ENCODE measurements at places on chromosomes 2 and 18. TPM values are rescaled to one million over a fixed set of nuclear protein-coding genes. Genes with fewer than 3 reads are reported as not detected.

The RGPD4 gene
- polyA plus RNA-seq: not detected

The PASK gene
- 13.0 TPM for polyA plus RNA-seq

- DNase-seq: no peak
These were observed 121.5 kb upstream of the RASGRP3 start for GRCh38 chr2:33354981-33355380.

DNA sequence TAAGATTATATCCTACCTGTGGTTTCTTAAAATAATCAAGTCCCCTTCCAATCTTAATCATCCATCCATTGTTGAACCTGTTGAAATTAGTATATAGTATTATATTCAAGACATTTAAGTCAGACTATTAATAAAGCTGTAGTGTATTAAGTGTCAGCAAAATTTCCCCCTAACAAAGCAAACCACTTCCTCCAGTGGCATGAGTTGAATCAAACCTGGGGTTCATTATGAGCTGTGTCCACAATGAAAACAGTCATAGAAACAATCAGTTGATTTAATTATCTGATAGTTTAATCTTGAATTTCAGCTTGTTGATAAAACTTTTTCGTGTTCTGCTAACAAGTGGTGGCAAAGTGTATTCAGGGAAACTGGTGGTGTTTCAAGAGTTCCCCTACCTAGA lies 11.3 kb downstream of the MITD1 start:
- DNase-seq: no peak

- no peak for DNase-seq
These were observed 61.8 kb downstream of the RFTN2 start for GRCh38 chr2:197613509-197613987.

GRCh38 chr18:50967714-50968661 lies at the start of gene ELAC1:
Gene ELAC1 (plus strand): TSS chr18:50968040. CDS start chr18:50974405, 6,365 bp downstream.
- DNase-seq: peak; percentile 53

- DNase-seq: peak; percentile 55
These were observed at the start of gene ZBTB14 for GRCh38 chr18:5295231-5295920. Gene ZBTB14 (minus strand): TSS chr18:5295726. CDS start chr18:5293246, 2,480 bp downstream.

DNA sequence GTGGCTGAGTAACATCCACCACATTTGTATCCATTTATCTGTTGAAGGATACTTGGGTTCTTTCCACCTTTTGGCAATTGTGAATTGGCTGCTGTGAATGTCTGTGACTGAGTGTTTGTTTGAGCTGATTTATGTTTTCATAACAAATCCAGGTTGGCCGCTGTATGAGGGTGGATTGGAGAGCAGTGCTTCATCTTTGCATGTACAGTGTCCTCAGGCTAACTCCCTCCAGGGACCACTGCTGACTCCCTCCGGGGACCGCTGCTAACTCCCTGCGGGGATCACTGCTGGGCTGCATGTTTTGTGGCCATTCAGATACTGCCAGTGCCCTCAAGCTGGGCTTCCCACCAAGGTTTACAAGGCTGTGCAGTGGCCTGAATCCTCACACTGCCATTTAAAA lies 10.2 kb downstream of the BOK start:
- no peak for DNase-seq

- DNase-seq: no peak
These were observed 421.6 kb upstream of the ID2 start for GRCh38 chr2:8260213-8260612.

DNA sequence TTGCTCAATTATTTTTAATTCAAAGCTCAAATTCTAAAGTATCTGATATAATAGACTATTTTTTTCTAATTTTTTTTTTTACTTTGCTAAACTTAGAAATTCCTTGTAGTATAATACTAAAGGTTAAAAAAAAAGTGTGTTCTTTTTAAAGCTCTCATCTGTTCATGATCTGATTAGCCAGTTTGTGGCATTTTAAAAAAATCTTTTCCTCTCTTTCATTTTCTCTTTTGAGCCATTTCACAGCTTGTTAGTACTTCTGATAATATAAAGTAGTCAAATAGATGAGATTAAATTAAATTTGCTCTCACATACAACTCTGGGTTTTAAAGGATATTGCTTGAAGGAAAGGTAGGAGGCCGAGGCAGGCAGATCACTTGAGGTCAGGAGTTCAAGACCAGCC lies 40.7 kb upstream of the NEMP2 start:
- no peak for DNase-seq

GRCh38 chr2:172968061-172968469 lies 107.6 kb upstream of the MAP3K20 start:
- DNase-seq: no peak

GRCh38 chr2:134718817-134719814 lies at the start of gene TMEM163:
Gene TMEM163 (minus strand): TSS chr2:134719000.
- no peak for DNase-seq
